Activated naive CD4-positive, alpha-beta T cell treated with anti-CD3 and anti-CD28 coated beads, Interleukin-2, amount 50 U/mL, for 16 hours (primary cell): ENCODE measurements at places on chromosomes 1 and 21.

- DNase-seq, result no peak
These were observed 24.4 kb upstream of the FAAH start for GRCh38 chr1:46369542-46370213.

DNA sequence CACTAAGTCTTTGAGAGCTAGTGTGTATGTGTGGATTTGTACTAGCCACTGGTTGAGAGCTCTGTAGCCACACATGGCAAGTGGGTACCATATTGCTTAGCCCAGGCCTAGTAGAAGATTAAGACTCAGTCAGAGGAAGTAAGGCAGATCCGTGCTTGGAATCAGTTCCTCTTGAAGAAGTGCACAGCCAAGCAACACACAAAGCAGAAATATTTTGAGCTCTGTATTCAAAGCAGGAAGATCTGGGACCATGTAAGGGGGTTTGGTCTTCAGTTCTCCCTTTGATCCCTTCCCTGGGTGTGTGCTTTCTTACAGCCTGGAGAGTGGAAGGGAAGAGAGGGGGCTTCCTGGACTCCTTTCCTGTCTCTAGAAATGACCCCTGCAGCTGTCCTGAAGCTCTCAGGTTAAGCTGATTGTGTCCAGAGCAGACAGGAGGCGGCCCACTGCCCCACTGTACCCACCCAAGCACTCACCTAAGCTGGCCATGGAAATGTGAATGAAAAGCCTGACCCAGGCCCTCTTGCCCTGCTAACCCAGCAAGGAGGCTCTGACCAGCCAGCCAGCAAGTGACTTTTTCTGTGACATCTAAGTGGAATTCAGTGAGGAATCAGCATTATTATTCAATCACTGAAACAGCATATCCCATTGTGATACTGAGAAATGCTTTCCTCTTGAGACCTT lies 3.6 kb downstream of the ETS2 start:
- no peak for DNase-seq

- DNase-seq, result no peak
These were observed 209.7 kb downstream of the PATJ start for GRCh38 chr1:61951731-61952580.

- no peak for DNase-seq
These were observed 5.0 kb downstream of the ADAMTS1 start for GRCh38 chr21:26840201-26840600.

DNA sequence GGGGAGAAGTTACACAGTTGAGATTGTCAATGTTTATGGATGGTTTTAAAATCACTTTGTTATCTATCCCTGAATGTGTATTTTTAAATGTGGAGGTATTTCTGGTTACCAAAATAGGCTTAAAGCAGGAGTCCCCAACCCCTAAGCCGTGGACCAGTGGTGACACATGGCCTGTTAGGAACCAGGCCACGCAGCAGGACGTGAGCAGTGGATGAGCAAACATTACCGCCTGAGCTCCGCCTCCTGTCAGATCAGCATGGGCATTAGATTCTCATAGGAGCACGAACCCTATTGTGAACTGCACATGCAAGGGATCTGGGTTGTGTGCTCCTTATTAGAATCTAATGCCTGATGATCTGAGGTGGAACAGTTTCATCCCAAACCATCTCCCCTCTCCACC lies 151.6 kb downstream of the GALNT2 start:
- no peak for DNase-seq

DNA sequence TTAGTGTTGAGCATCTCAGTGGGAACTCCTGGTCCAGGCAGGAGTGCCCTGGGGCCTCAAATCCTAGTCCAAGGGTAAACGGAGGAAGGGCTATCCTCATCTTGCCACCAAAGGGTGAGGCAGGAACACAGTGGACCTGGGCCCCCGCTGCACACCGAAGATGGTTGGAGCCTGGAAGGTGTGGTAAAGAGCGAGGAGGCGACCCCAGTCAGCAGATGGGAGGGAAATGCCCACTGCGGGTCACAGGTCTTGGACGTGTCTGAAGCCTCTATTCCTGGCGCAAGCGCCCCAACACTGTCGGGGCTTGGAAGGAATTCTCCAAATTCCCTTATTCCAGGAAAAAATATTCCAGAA lies 38.5 kb upstream of the SYNC start:
- DNase-seq, result no peak

GRCh38 chr1:86195281-86195680 lies 38.7 kb upstream of the COL24A1 start:
- DNase-seq, result no peak

- no peak for DNase-seq
These were observed 8.4 kb upstream of the SNX7 start for GRCh38 chr1:98653123-98653522.

DNA sequence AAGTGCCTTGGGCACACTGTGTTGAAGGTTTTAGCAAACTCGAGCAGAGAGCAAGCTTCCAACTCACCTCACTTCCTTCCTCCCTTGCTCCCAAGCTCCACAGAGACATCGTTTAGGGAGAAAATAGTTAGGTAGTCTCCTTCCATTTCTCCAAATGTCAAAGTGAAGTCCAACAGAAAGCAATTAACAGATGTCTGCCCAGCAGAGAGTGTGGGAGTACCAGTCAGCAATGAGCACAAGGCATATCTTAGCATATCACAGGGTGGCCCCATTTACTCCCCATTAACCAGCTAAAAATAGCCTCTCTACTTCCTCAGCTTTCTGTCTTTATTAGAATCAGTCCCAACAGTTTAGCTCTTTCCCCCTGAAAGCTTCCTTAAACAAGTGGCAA lies 334.2 kb upstream of the CAMK1G start:
- no peak for DNase-seq

DNA sequence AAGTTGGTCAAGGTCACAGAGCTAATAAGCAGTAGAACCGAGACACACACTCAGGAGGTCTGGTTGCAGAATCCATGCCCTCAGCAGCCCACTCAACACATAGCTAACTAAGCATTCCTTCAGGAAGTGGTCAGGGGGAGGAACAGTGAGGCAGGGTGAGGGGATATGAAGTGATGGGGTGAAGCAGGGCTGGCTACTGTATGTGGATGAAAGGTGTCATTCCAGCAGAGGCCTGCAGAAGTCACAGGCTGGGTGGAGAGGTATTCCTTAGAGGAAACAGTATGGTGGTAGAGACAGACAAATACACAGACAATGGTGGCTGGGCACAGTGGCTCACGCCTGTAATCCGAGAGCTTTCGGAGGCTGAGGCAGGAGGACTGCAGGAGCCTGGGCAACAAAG lies 14.1 kb downstream of the TMCO4 start:
- no peak for DNase-seq

GRCh38 chr1:220092694-220093093 lies 1.2 kb upstream of the IARS2 start:
- DNase-seq, result no peak

GRCh38 chr1:194476872-194477271 lies 1290.5 kb upstream of the B3GALT2 start:
- DNase-seq, result no peak

- no peak for DNase-seq
These were observed 246.7 kb downstream of the MRPL39 start for GRCh38 chr21:25360593-25360992.

GRCh38 chr1:204863024-204863423 lies 7.6 kb upstream of the NFASC start:
- DNase-seq, result no peak

GRCh38 chr1:88888750-88889149 lies 2.6 kb downstream of the GTF2B start:
- DNase-seq, result no peak

- no peak for DNase-seq
These were observed 161.0 kb downstream of the URB2 start for GRCh38 chr1:229786974-229787610.

GRCh38 chr1:236308827-236309226 lies 27.1 kb upstream of the ERO1B start:
- DNase-seq, result no peak

GRCh38 chr1:36845802-36846201 lies 188.5 kb downstream of the GRIK3 start:
- no peak for DNase-seq

GRCh38 chr1:6890686-6891085 lies 105.4 kb downstream of the CAMTA1 start:
- DNase-seq, result no peak
